CD4-positive, alpha-beta T cell treated with Interleukin-10 for 1 hour (primary cell): ENCODE measurements at places on chromosomes 12 and 14.

DNA sequence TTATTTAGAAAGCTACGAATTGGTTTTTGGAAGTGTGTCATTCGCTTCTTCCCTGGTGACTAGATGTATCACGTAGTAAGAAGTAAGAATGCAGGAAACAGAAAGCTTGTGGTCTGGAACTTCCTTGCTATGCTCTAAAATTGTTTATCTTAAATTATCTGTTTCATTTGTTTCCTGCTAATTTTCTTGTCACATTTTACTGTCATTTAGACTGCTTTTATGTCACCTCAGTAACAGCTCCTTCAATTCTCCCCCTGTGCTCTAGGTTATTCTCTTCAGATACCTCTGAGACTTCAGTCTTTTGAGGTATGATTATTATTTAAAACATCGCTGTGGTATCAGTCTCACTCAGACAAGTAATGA is 699 bp upstream of the CD69 start:
- DNase-seq: peak; percentile 85

- no peak for DNase-seq
Measured at GRCh38 chr12:32437095-32437515, 37.7 kb downstream of the FGD4 start.

- peak; percentile 78 for DNase-seq
Measured at GRCh38 chr12:49358483-49359141, 8.7 kb upstream of the SPATS2 start.

DNA sequence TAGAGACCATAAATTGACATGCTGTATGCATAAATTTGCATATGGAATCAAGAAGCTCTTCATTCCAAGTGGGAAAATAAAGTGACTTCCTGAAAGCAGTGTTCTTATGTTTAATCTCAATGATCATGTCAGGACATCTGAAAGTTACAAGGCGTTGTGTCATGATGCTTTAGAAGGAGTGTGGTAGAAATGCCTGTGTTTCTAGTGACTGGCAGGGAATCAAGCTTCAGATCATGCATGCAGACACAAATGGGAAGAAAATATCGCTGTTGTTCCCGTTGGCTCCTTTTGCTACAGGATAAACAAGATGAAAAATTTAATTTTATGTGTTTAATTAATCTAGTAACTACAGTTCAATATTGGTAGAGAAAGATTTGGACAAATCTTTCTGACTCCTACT is 298.1 kb upstream of the SYT1 start:
- no peak for DNase-seq

DNA sequence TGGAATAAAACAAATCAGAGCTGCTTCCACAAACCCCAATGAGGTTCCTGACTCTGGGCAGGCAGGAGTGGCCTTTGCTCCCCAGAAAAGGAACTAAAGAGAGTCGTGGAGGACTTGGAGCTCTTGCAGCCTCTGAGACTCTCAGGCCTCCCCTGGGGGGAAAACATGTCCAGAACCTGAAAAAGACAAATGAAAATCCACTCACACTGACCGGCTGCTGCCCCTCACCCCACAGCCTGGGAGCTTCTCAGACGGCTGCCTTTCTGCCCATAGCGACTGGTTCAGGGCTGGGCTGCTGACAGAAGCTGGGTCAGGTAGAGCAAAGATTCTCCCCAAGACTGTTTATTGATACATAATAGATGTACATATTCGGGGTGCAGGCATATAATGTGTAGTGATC is 356.0 kb downstream of the ADGRD1 start:
- DNase-seq: no peak

GRCh38 chr12:6753772-6754356 is 923 bp upstream of the MLF2 start:
- no peak for DNase-seq

DNA sequence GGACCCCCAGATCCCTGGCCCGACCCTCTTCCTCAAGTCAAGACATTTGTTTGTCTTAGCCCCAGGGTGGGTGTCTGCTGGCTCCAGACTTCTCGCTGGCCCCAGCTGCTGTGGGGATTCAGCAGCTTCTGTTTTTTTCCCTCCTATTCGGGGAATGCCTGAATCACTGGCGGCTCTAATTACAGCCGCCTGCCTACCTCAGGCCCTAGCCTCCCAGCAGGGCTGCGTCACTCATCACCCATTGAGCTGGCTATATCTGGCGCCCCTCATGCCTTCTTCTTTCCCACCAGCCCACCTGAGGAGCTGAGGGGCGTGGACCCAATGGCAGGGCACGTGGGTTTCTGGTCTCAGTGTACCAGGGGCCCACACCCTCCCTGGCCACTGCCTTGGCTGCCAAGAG is 10.1 kb downstream of the KRT80 start:
- no peak for DNase-seq
